Germinal center (tissue), 1 donor: ENCODE measurements at places on chromosomes 12 and 14.

- DNase-seq = no peak
Measured at GRCh38 chr14:100054316-100055075, 10.7 kb upstream of the EVL start.

DNA sequence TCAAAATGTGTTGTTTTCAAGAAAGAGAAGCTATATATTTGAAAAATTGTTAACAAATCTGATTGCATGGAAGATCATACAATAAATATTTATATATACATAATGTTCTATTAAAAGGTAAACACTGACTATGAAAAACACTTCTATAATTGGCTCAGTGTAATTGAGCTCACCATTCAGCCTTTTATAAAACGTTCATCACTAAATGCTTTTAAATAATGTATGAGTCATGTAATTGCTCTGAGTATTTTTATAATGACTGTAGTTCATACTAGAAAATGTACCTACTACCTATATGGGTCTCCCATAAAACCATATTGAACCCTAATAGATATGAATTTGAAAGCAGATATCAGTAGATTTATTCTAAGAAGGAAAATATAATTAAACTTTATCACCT is 240.4 kb upstream of the MGAT4C start:
- DNase-seq = no peak

GRCh38 chr12:41950455-41950854 is 194.2 kb downstream of the GXYLT1 start:
- DNase-seq = no peak

DNA sequence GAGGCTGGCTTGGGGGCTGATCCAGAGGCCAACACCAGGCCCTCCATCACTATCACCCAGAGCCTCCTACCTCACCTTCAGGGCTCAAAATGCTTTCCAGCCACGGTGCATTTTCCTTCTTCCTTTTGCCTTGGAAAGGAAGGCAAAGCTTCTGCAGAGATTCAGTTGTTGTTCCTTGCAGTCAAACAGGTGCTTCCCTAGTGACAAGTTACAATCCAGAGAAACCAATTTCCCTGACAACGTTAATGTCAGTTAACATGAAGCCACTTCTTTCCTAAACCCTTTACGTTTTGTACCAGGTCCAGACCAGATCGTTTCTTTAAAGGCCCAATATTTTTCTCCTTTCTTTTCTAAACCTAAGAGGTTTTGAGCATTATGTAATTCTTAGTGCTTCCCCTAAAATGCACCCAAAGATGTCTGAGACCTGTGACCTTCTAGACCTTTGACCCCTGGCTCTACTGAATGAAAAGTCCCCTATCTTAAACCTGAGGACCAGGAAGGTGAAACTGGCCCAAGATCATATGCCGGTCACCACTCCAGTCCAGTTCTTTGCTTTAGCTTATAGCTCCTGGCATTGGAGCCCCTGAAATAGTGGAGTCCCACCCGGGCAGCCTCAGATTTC is 211.5 kb downstream of the SLC41A2 start:
- no peak for DNase-seq

GRCh38 chr12:18153826-18154225 is 63.8 kb upstream of the RERGL start:
- DNase-seq = no peak

GRCh38 chr12:122150127-122150681 is 23.8 kb downstream of the IL31 start:
- no peak for DNase-seq

GRCh38 chr12:97097734-97098133 is 190.7 kb downstream of the NEDD1 start:
- DNase-seq = no peak

DNA sequence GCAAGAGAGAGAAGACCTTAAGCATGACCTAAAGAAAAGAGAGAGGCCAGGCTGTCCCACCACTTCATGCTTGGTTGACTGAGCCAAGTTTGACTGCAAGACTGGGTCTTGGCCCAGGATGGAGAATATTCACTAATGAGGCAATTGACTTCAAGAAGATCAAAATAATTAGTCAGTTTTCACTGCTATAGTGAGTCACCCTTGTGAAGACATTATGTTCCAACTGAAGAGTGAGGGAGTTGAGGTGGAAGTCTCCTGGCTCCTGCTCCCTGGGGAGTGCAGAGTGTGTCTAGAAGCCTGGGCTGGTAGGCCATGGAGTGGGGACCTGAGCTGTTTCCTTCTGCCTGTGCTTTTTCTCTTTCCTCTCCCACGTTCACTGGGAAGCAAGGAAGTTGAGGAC is 117.6 kb downstream of the CACNA1C start:
- no peak for DNase-seq

DNA sequence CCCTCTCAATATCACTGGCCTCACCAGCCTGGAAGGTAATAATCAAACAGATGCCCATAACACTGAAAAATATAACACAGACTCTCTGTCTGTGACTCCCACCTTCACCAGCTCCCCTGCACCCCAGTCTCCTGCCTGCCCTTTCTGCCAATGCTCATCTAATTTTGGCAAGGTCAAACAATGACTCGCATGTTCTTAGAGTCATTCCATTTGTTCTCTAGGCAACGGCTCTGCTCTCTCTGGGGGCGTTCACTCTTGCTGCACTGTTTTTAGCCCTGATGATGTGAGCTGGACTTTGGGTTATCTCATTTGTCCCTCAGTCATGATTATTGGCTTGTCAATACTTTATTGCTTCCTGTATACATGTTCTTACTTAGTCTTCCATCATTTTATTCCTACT is 691.8 kb downstream of the FLRT2 start:
- DNase-seq = no peak

- DNase-seq = peak; percentile 15
Measured at GRCh38 chr12:13661005-13661887, 320.2 kb downstream of the GRIN2B start.

GRCh38 chr12:1529228-1529861 is 65.0 kb downstream of the FBXL14 start:
- no peak for DNase-seq
